CD4-positive, alpha-beta T cell (primary cell): ENCODE measurements at places on chromosomes 1 and 21.

GRCh38 chr1:218480137-218480536, 135.0 kb downstream of the TGFB2 start:
- DNase-seq = no peak

GRCh38 chr1:113804421-113805255, 7.6 kb downstream of the RSBN1 start:
- no peak for DNase-seq

GRCh38 chr1:159171688-159172501, 480 bp downstream of the CADM3 start:
- no peak for DNase-seq

- DNase-seq = no peak
These were observed 17.9 kb downstream of the B3GALNT2 start for GRCh38 chr1:235486321-235486720.

DNA sequence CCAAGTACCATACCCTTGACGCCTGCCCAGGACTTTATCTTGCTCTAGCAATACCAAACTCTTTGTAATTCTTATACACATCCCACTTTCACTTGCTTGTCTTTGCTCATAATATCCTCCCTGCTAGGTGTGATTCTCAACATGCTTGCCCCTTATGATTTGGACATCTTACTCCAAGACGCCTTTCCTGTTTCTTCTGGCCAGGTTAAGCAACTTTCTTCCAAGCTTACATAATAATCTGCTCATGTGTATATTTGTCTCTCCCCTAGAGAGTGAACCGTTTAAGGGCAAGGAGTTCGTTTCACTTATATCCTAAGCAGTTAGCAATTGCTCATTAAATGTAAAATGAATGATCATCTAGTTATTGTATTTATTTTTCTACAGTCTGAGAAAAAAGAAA, 21.8 kb downstream of the CRYZL1 start:
- DNase-seq = no peak

DNA sequence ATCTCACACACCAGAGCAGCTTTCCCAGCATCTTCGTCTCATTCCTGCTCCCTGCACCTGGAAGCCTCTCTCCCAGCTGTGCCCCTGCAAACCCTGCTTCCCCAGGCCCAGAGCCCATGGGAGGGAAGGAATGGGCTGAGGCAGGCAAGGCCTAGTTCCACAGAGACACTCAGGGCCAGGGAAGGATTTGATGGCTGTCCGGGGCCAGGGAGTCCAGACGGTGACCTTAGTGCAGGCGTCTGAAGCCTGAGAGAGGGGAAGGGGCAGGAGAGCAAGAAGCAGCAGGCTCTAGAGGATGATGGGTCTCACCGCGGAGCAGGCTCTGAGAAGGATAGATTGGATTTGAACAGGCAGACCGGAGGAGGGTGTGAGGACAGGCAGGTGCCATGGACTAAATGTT, 22.2 kb upstream of the TNNI1 start:
- DNase-seq = no peak

- no peak for DNase-seq
These were observed 139.1 kb downstream of the PEX14 start for GRCh38 chr1:10613861-10614260.

DNA sequence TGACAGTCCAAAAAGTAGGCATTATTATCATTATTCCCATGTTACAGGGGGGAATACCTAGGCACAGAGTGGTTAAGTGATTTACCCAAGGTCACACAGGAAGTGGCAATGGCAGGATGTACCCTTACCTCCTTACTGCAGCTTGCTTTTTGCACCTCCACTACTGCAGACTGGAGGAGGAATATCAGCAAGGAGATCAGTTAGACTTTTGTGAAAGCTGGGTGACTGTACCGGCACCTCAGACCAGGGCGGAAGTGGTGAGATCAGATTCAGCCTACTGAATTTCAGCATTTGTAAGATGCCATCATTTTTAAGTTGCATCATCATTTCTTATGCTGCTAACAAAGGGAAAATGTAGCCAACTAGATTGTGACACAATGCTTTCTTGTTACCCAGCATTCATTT, 4.5 kb downstream of the ADARB1 start:
- peak; percentile 63 for DNase-seq

DNA sequence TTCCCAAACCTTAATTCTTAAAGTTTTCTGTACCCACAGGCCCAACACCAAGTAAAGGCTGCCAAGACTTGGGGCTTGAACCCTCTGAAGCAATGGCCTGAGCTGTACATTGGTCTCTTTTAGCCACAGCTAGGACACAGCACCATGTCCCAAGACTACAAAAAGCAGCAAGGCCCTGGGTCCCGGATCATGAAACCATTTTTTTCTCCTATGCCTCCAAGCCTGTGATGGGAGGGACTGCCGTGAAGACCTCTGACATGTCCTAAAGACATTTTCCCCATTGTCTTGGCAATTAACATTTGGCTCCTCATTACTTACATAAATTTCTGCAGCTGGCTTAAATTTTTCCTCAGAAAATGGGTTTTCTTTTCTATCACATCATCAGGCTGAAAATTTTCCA, 30.9 kb downstream of the ZNF670 start:
- no peak for DNase-seq

- no peak for DNase-seq
These were observed 81.0 kb upstream of the KCNK2 start for GRCh38 chr1:215001419-215002021.

GRCh38 chr21:44337941-44338895, 972 bp downstream of the CFAP410 start:
- peak; percentile 36 for DNase-seq

GRCh38 chr1:231770506-231771175, 144.1 kb downstream of the DISC1 start:
- no peak for DNase-seq

- DNase-seq = no peak
These were observed 492.1 kb downstream of the LMO4 start for GRCh38 chr1:87820668-87821334.

GRCh38 chr1:86151427-86151826, 5.1 kb downstream of the COL24A1 start:
- DNase-seq = no peak

GRCh38 chr1:37893673-37894072, 34.3 kb upstream of the MTF1 start:
- DNase-seq = no peak

DNA sequence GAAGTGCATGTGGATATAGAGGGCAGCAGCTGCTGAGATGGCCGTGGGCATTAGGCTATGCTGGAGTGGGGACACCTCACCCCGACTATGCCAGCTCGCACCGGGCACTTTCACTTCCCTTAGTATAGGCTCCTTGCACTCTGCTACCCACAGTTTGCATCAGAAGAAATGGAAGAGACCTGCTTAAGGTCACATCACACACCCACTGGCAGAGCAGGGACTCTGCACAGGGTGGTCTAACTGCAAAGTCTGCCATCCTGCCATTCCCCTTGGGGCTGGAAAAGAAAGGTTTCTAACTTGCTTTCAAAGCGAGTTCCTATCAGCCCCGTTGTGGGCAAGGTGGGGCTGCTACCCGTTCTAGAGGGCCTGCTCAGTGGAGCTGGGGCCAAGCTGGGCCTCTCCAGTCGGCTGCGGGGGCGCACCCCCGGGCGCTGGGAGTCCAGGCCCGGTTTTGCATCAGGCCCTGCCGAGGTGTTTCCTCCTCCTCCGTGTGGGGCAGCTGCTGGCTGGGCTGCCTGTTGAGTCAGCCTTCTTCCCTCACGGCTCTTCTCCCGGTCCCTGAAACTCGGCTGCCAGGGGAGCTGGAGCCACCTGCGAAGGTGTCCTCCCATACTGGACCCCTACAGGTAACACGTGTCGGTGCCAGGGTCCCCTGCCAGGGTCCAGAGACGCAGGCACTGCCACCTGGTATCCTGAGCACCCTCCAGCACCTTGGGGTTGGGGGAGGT, at the start of gene SYTL1:
TSS of gene SYTL1 (plus strand) at position 498 of the 728 bp plus-strand sequence. CDS start 3,313 bp downstream, outside the sequence.
- DNase-seq = peak; percentile 48

DNA sequence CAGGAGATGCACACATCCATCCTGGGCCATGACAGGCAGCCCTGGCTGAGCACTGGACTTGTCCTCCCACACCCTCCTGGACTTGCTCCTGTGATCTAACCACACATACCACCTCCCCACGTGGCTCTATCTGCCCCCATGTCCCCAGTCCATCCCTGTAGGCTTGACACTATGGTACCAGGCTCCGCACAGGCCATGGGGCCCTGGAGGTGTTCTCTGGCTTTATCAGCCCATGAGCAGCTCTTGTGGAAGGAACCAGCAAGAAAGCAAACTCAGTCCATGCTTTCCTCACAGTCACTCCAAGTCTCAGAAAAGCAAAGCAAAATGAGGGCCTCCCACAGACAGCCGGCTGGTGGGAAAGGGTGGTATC, 61.6 kb downstream of the CD46 start:
- DNase-seq = no peak
